Pancreas (tissue), 10 donors: ENCODE measurements at places on chromosomes 1 and 21. TPM values are rescaled to one million over a fixed set of nuclear protein-coding genes. Genes with fewer than 3 reads are reported as not detected.

GRCh38 chr1:54971317-54971791, 9.1 kb upstream of the TMEM61 start:
- no peaks in the 10 kb centered on the region for H3K36me3 ChIP-seq
- H3K27ac ChIP-seq: no peak overlapping the region
- no peak for DNase-seq
- no peaks in the 10 kb centered on the region for H3K4me1 ChIP-seq
- H3K27me3 ChIP-seq: no peaks in the 10 kb centered on the region

GRCh38 chr1:177289532-177289931, 118.8 kb downstream of the BRINP2 start:
- no peaks in the 10 kb centered on the region for H3K36me3 ChIP-seq
- no peaks in the 10 kb centered on the region for H3K4me1 ChIP-seq
- DNase-seq: no peak
- H3K4me3 ChIP-seq: no peak overlapping the region
- H3K27me3 ChIP-seq: no peaks in the 10 kb centered on the region

DNA sequence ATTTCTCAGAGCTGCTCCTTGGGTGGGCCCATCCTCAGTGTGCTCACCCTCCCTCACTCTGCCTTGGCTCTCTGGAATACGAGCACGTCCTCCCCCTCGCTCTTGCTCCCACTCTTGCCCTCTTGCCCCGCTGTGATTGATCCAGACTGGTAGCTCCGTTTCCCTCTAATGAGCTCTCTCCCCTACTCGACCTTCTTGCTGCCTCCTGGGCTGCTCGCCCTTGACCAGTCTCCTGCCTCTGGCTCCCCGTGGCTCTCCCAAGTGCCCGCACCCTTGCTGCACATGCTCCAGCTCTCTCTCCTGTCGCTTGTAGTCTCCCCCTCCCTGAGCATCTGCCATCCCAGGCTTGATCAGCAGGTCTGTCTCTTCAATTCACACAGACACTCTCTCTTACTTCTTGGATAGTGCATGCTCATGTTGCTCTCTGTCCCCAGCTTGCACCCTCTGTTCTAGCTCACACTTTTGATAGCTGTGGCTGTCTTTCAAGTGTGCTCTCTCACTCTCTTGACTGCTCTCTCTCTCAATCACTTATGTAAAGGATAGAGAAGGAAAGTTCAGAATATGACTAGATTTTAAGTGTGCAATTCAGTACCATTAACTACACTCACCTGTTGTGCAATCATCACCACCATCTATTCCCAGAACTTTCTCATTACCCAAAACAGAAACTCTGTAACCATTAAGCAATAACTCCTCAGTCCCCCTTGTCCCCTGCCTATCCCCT, 51.1 kb downstream of the PHC2 start:
- no peak overlapping the region for H3K27ac ChIP-seq
- H3K4me3 ChIP-seq: no peak overlapping the region
- DNase-seq: no peak
- no peaks in the 10 kb centered on the region for H3K4me1 ChIP-seq
- H3K36me3 ChIP-seq: no peaks in the 10 kb centered on the region

DNA sequence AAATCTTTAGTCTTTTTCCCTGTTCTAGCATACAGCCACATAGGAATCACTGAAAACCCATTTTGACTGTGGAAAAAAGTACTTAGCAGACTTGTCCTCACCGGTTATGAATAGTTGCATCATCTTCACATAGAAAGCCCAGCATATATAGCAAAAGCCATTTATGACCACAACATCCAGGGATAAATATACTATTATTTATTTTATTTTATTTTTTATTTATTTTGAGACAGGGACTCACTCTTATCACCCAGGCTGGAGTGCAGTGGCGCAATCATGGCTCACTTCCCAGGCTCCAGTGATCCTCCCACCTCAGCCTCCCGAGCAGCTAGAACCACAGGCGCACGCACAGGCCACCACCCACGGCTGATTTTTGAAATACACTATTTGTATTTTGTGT, 175.3 kb downstream of the GALNT2 start:
- H3K4me1 ChIP-seq: no peaks in the 10 kb centered on the region
- no peak overlapping the region for H3K27ac ChIP-seq
- H3K4me3 ChIP-seq: no peak overlapping the region
- H3K36me3 ChIP-seq: peaks cover 13% of the 10 kb centered on the region
- H3K27me3 ChIP-seq: no peaks in the 10 kb centered on the region

- no peak overlapping the region for H3K4me3 ChIP-seq
- no peak overlapping the region for H3K27ac ChIP-seq
- DNase-seq: no peak
- peaks cover 50% of the 10 kb centered on the region for H3K36me3 ChIP-seq
- H3K4me1 ChIP-seq: no peaks in the 10 kb centered on the region
Observed at GRCh38 chr1:12251442-12251841, 21.6 kb downstream of the VPS13D start.

DNA sequence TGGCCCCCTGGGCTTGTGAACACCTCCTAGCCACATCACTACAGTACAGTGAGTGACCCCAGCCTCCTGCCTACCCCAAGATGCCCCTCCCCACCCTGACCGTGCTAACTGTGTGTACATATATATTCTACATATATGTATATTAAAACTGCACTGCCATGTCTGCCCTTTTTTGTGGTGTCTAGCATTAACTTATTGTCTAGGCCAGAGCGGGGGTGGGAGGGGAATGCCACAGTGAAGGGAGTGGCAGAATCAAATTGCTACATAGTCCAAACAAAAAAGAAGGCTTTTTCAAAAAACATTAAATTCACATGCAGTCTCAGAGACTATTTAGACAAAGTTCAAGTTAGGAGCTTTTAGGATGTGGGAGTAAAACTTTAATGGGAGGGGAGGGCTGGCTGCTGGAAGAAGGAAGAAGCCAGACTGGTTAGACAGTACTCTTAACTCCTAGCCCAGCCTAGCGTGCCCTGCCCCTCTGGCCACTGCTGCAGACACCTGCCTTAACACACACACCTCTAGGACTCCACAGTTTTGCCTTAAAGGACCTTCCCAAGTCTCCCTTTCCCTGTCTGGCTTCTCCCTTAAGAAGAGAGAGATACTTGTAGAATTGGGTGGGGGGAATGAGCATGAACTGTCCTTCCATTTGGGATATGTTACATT, 9.4 kb downstream of the PEA15 start:
- DNase-seq: no peak
- no peak overlapping the region for H3K4me3 ChIP-seq
- no peaks in the 10 kb centered on the region for H3K27me3 ChIP-seq
- H3K36me3 ChIP-seq: no peaks in the 10 kb centered on the region
- H3K4me1 ChIP-seq: peaks cover 10% of the 10 kb centered on the region

GRCh38 chr21:15741510-15741909, 11.7 kb downstream of the USP25 start:
- H3K4me3 ChIP-seq: no peak overlapping the region
- no peak overlapping the region for H3K27ac ChIP-seq
- peaks cover 9% of the 10 kb centered on the region for H3K4me1 ChIP-seq
- no peak for DNase-seq
- no peaks in the 10 kb centered on the region for H3K27me3 ChIP-seq
- no peaks in the 10 kb centered on the region for H3K36me3 ChIP-seq

DNA sequence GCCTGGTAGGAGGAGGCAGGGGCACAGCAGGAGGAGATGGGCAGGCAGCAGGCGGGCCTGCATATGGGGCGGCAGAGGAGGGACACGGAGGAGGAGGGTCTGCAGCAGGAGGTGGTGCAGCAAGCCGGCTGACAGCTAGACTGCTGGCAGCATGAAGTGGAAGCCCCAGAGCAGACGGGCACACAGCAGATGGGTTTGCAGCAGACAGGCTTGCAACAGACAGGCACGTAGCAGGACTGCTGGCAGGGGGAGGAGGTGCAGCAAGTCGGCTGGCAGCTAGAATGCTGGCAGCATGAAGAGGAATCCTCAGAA, 615 bp downstream of the KRTAP10-5 start:
- H3K4me1 ChIP-seq: no peaks in the 10 kb centered on the region
- no peaks in the 10 kb centered on the region for H3K36me3 ChIP-seq
- H3K27ac ChIP-seq: no peak overlapping the region
- no peak for DNase-seq
- H3K4me3 ChIP-seq: no peak overlapping the region

DNA sequence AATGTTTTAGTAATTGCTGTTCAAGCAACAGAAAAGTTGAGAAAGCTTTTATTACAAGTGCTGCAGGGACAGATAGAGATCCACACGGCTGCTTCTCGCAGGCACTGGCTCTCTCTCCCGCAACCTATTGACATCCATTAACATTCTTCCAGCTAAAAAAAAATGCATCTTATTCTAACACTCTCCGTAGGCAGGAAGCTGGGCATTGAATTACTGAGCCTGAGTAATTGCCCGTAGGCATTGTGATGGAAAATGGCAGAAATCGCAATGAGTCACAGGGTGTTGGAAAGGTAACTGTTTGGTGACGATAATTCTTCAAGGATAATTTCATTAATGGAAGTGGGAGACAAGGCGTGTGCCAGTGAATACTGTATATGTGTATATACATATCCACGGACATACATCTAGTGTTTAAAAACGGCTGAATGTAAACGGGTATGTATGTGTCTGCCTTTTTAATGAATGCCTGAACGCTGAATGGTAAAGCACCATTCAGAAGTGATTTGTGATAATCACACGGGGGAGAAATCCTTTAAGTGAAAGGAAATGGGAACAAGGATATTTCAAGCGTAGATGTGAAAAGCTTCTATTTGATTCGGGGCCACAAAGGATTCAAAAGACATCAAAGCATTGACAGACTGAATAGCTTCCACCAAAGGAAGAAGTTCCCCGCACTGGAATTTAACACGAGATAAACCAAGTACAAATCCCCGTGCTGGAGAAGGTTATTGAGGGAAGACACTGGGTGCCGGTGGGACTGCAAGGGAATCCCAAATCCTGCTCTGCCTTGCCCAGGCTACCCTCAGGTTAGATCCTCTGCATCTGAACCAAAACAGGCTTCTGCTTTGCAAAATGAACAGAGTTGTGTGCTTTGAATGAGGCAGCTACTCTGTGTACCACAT, 567.2 kb downstream of the NPHP4 start:
- H3K27me3 ChIP-seq: peaks cover 3% of the 10 kb centered on the region
- H3K4me1 ChIP-seq: no peaks in the 10 kb centered on the region
- DNase-seq: no peak
- no peak overlapping the region for H3K4me3 ChIP-seq

GRCh38 chr1:211478376-211478775, 13.6 kb downstream of the RD3 start:
- DNase-seq: no peak
- H3K27me3 ChIP-seq: no peaks in the 10 kb centered on the region
- H3K4me3 ChIP-seq: no peak overlapping the region
- H3K4me1 ChIP-seq: peaks cover 6% of the 10 kb centered on the region

CFHR3 gene
- total RNA-seq: not detected
